Activated CD4-positive, alpha-beta T cell treated with anti-CD3 and anti-CD28 coated beads for 1 hour (primary cell): ENCODE measurements at places on chromosomes 2 and 18.

- no peak for DNase-seq
Observed at GRCh38 chr2:64929333-64929732, 59.9 kb upstream of the SLC1A4 start.

- no peak for DNase-seq
Observed at GRCh38 chr2:10235099-10235908, 67.4 kb upstream of the HPCAL1 start.

DNA sequence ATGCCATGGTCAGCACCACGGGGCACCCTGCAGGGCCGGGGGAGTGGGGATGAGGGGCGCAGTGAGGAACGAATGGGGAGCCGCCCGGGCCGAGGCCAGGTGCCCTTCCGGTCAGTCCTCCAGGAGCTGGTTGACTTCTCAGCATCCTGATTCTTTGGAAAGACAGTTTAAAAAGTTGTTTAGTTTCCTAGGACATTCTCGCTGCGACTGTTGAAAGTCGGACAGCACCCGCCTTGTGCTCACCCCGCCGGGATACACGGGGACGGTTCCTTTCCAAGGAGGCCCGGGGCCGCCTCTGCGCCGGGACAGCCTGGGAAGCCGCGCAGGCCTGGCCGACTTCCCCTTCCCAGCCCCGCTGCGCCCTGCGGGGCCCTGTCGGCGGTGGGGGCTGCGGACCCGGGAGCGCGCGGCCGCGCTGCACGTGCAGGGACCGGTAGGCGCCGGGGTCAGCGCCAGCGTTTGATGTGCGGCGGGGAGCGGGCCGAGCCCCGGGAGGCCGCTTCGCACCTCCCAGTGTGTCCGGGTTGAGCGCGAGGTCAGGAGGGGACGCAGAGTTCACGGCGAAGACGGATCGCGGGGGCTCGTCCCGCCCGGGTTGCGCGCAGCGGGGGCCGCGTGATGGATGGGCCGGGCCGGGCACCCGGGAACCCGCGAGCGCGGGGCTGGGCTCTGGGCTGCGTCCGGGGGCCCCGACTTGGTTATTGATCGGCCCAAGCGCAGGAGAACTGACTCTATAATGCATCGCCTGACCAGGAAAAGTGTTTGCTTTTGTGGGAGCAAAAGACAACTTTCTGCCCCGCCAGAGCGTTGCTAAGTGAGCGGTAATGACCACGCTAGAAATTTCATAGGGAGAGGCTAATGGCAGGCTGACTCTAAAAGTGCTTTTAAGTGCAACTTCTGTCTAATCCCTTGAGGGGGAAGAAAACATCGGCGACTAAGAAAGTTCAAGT lies 28.0 kb upstream of the SMIM21 start:
- no peak for DNase-seq

GRCh38 chr2:228373191-228373590 lies 191.7 kb upstream of the SPHKAP start:
- DNase-seq = no peak

DNA sequence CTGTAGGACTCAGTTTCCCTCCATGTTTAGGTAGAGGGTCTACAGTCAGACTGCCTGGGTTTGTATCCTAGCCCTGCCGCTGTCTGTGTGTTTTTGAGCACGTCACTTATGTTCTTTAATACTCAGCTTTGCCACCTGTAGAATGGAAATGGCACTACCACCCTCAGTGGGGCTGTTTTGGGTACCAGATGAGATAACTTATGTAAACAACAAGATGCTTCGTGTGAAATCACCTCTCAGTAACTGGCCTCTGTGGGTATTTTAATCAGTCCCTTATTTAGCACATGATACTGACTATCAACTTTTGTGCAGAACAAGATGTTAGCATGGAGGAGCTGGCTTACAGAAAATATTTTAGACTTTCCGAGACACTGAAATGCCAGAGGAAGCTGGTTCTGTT lies 296.0 kb downstream of the LRRTM1 start:
- no peak for DNase-seq

DNA sequence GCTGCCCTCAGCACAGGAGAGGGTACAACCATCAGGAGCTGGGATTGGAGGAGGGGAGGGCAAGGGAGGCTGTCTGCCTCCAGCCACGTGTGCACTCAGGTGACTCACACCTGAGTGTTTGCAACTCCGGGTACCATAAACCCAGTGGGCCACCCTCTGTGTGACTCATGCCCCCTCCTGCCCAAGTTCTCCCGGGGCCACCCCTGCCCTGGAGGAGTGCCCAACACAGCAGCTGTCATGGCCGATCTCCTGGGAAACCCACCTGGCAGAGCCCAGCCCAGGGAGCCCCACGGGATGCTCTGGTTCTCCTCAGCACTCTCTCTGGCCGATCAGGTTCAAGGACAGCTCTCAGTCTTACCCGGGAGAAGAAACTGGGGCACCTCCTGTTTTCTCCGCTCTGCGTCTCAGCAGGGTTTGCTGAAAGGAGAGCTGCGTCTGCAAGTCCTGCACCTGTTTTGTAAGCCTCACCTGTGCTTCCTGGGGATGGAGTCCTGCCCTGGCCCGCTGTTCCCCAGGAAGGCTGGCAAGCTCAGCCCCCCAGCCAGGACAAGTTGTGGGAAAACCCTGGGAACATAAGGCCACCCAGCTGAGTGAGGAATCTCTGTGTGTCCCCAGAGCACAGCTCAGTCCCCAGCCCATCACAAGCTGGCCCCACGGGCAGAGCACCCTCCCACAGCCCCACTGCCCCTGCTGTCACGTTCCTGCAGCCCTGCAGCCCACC lies 44.0 kb upstream of the UBE2F start:
- DNase-seq = no peak

- no peak for DNase-seq
Observed at GRCh38 chr2:55616551-55617174, 759 bp downstream of the PPP4R3B start.

DNA sequence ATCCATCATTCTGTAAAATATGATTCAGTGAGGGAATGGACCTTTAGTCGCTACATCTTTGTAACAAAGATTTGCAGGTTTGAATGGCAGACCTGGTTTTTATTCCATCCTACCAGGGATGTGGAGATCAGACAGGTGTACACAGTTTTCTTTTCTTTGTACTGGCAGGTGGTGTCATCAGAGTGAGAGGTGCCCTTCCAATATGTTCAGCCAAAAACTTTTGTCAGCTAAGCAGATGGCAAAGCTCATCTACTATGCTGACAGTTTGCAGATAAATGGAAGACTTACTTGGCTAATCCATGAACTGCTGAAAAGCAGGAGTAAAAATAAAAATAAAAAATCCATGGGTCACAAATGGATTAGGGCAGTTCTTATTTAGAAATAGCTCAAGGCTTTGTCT lies 185.5 kb upstream of the DOK6 start:
- DNase-seq = no peak

GRCh38 chr2:221915926-221916325 lies 343.8 kb upstream of the EPHA4 start:
- DNase-seq = no peak

- DNase-seq = no peak
Observed at GRCh38 chr2:9646196-9647030, 15.6 kb upstream of the YWHAQ start.

DNA sequence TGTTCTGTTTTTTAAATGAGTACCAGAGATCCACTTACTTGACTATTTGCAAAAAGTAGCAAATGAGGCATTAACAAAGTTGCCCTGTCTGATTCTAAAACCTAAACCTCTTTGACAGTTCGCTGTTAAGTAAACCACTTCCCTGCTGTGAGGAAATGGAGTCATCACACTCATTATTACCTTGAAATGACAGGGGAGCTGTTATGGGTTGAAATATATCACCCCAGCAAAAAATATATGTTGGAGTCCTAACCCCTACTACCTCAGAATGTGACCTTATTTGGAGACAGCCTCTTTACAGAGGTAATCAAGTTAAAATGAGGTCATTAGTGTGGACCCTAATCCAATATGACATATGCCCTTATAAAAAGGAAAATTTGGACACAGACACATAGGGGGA lies 36.1 kb downstream of the DHRS9 start:
- no peak for DNase-seq

DNA sequence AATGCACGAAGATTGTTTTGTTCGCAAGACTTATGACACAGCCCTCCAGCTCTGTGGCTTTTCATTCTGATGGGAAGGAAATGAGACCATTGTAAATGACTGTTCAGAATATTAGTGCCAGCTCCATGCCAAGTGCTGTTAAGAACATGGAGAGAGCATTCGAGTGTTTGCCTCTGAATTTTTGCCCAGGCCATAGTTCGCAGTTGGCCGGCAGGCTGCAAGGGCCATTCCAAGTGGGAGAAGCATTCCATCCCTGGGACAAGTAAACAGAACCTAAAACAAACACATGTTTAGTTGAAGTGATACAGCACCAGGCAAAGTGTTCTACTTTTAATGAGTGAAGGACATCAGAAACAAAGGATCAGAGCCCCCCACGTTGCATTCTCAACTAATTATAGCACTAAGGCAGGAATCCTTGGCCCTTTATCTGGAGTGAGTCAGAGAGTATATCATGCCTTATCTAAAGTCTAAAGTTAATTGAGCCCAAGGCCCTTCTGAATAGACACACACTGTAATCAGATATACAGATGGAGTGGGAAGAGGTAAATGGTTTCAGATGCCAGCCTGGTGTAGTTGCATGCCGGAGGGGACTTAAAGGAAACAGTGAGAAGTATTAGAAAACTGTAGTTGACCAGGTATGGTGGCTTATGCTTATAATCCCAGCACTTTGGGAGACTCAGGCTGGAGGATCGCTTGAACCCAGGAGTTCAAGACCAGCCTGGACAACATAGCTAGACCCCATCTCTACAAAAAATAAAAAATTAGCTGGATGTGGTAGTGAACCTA lies 53.3 kb downstream of the NEDD4L start:
- DNase-seq = no peak

- DNase-seq = no peak
Observed at GRCh38 chr2:220871909-220872308, 700.2 kb downstream of the EPHA4 start.
